Femur (tissue), 1 donor: ENCODE measurements at places on chromosomes 11 and 22.

DNA sequence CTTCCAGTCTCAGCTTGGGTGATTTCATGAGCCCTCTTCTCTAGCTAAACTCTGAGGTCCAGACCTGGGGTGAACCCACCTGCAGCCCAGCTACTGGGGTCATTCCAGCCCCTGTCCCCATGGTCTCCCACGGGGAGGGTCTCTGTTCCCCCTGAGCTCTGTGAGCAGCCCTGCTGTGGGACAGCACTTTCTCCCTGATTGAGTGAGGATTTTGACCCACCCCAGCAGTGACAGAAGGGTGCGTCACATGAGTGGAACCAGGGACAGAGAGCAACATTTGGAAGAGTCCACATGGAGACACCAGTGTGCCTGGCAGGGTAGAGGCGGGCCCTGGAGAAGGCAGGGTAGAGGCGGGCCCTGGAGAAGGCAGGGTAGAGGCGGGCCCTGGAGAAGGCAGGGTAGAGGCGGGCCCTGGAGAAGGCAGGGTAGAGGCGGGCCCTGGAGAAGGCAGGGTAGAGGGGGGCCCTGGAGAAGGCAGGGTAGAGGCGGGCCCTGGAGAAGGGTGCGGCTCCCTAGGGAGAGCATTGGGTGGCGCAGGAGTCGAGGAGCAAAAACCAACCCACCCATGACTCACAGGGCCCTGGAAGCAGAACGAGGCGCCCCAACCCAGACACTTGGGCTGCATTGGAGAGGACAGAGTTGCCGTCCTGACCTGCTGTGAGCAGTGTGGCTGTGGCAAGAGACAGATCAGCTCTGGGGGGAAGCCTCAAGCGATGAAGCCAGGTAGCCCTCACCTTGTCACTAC is 227.7 kb upstream of the B3GAT1 start:
- no peak for DNase-seq

- no peak for DNase-seq
Observed at GRCh38 chr22:24070553-24070952, 59.4 kb downstream of the CABIN1 start.

GRCh38 chr11:2853997-2854560 is 31.5 kb downstream of the CDKN1C start:
- no peak for DNase-seq

DNA sequence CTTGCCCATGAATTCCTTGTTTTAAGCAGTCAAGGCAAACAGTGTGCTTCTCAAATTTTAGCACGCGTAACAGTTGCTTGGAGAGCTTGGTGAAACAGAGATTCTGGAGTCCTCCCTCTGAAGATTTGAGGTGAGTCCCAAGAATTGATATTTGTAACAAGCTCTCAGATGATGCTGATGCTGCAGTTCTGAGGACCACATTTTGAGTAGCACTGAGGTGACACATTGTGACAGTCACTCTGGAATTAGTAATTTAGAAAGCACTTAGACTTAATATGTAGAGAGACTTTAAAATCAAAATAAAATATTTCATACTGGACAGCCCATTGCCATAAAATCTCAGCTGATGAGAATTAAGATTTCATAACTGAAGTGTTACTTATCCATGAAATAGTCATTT is 38.5 kb downstream of the DNAJC24 start:
- DNase-seq: no peak

- DNase-seq: no peak
Observed at GRCh38 chr11:113332638-113333329, 18.4 kb downstream of the TTC12 start.

- DNase-seq: no peak
Observed at GRCh38 chr11:10295064-10295901, 1.3 kb upstream of the SBF2 start.

- DNase-seq: no peak
Observed at GRCh38 chr22:33746501-33746928, 173.8 kb downstream of the LARGE1 start.

GRCh38 chr22:32226326-32227104 is 21.6 kb upstream of the RFPL2 start:
- no peak for DNase-seq

DNA sequence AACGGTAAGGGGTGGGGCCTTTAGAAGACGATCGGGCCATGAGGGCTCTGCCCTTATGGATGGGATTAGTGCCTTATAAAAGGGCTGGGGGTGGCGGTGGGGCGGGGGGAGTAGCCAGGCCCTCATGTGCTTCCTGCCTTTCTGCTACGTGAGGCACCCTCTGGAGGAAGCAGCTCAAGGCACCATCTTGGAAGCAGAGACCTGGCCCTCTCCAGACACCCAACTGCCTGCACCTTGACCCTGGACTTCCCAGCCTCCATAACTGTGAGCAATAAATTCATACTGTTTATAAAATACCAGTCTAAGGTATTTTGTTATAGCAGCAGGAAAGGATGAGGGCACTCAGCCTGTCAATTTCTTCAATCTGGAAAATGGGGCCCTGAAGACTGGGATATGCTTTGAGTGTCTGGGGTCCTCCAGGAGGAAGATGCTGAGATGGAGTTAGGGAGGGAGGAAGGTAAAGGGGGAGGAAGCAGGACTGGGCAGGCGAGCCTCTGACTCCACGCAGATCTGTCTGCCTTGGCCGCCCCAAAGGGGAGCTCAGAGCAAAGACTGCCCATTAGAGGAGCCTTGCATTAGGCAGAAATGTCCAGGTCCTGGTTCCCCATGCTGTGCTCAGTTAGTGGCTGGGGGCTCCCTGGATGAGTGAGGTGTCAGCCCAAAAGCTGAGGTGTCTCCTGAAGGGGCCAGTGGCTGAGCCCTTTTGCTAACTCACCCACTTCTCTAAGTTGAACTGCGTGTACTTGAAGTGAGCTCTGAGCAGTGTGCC is 5.3 kb downstream of the CABP2 start:
- DNase-seq: no peak

GRCh38 chr22:45341498-45341897 is 31.8 kb downstream of the FAM118A start:
- no peak for DNase-seq

DNA sequence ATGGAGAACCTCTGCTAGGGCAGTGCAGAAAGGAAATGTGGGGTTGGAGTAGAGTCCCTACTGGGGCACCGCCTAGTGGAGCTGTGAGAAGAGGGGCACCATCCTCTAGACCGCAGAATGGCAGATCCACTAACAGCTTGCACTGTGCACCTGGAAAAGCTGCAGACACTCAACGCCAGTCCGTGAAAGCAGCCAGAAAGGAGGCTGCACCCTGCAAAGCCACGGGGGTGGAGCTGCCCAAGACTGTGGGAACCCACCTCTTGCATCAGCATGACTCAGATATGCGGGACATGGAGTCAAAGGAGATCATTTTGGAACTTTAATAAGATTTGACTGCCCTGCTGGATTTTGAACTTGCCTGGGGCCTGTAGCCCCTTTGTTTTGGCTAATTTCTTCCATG is 8.7 kb downstream of the TSKU start:
- peak; percentile 17 for DNase-seq

DNA sequence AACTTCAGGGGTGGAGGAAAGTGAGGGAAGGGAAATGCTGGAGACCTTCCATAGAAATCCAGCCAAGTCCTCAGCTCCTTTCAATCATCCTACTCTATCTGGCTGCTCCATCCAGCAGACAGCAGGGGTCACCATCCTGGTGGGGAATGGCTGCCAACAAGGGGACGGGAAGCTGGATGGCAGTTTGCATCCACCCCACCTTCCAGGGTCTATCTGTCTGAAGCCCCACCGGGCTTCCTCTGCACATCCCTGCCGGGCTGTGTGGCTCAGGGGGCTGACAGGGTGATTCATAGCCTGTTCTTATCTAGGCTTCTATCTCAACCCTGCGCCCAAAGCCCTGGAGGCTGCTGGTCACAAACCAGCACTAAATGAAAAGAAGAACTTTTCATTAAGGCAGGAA is 1.1 kb downstream of the SYTL2 start:
- DNase-seq: no peak

DNA sequence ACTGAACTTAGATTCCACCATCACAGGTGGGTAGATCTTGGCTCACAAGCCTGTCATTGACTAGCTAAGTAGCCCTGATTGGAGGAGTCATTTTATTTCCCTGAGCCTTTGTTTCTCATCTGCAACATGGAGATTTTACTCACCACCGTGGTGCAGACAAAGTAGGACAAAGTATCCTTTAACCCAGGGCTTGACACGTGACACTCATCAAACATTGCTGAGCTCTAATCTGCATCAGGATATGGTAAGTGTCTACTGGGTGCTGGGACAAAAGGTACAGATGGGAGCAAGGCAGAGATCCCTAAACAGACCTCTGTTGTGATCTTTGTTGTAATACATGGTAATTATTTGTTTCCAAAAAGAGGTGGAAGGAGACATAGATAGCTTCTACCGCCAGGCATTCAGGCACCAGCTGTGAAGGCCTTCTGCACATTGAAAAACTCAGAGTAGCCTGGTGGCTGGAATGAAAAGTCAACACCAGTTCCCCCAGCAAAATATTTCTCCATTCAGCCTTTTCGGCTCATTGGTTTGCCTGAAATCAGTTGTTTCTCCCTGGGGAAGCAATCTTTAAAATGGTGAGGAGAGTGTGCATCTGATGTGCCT is 18.3 kb upstream of the MICAL2 start:
- no peak for DNase-seq

DNA sequence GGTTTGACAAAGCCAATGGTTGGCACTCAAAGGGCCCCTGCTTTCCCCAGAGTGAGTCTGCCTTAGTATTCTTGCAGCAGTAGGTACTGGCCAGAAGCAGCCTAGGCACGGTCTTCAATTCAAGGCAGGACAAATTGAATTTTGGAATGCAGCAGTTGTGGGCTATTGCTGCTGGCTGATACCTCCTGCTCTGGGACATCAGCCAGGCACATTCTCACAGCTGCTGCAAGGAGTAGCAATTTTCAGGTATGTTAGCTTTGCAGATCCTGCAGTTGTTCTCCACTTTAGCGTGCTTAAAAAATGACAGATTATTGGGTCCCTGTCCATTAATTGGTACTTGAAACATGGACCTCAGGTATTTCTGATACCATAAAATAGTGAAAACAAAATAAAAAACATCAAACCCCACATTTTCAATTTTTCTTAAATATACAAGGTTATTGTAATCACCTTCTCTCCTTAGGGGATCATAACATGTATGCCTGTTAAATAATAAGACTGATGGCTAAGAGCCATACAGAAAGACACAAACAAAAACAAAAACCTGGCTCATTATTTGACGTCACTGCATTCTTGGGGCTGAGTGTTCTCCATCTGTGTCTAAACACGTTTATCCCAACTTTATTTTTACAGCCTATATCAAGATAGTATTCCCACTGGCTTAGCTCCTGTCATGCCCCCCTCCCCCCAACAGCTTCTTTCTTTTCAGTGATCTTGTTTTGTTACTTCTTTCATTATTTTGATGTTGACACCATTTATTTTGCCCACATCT is 85.1 kb upstream of the CARD18 start:
- peak; percentile 32 for DNase-seq

DNA sequence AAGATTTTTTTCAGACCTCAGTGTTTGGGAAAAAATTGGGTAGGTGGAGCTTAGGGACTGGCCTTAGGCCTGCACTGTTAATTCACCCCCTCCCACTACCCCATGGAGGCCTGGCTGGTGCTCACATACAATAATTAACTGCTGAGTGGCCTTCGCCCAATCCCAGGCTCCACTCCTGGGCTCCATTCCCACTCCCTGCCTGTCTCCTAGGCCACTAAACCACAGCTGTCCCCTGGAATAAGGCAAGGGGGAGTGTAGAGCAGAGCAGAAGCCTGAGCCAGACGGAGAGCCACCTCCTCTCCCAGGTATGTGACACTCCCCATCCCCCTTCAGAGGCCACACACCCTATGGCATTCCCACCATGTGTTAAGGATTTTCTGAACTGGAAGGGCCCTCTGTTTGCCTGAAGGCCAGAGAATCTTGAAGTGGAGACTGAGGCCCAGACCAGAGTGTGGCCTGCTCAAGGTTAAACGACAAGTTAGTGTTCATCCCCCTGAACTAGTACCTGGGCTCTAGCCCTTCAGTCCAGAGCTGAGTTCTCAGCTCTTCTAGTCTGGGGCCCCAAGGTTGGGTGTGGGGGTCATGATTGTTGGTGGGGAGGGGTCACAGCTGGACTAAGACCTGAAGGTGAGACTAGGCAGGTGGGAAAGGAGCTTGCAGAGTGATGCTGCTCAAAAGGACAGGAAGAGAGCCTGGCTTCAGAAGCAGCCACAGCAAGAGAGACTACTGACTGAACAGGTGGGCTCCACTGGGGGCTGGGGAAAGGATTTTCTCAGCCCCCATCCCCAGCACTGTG is 2.3 kb upstream of the FOLR1 start:
- DNase-seq: peak; percentile 70

DNA sequence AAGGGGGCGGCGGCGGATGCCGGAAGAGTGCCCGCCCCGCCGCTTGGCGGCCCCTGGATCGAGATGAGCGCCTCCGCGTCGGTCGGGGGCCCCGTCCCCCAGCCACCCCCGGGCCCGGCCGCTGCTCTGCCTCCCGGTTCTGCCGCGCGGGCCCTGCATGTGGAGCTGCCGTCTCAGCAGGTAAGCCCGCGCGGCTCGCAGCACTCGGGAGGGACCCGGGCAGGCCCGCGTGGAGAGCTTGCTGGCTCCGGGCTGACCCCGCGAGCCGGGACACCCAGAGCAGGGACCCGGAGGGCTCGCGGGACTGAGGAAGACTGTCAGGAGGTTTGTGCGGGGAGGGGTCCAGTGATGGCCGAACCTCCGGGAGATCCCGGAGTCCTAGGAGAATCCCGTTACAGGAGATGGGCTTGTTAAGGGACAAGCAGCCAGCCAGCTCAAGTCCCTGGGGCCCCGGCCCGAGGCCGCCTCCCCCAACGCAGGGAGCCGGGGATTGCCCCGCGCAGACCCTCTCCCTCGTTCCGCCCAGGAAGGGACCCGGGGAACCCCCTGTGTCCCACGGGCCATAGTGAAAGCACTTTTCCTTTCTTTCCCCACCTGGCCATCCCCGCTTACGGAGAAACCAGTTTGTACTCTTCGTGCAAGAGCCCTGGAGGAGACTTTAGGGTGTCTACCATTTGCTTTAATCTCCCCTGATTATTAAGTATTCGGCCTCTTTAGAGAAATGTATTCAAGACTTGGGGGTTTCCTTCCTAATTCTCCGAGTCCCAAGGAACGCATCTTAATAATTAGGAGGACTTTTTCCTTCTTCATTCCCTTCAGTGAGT is 547 bp downstream of the UVRAG start:
- peak; percentile 50 for DNase-seq

GRCh38 chr11:130022799-130023198 is 20.2 kb upstream of the PRDM10 start:
- DNase-seq: no peak

DNA sequence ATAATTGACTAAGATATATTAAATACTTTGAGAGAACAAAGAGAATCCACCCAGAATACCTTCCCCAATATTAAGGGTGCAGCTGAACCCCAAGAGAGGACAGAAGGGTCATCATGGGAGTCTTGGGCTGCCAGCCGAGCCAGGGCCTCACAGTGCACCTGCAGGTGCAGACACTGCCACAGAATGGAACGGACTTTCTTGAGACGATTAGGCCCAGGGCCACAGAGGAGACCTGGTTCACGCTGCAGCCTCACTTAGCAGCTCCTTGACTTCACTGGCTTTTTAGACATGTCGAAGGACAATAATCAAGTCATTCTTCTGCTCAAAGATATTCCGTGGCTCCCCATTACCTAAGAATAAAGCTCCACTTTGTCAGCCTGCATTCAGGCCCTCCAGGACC is 100.6 kb downstream of the PHF21B start:
- no peak for DNase-seq

- DNase-seq: peak; percentile 72
Observed at GRCh38 chr11:46369458-46370152, 11.9 kb upstream of the MDK start.

- DNase-seq: peak; percentile 93
Observed at GRCh38 chr11:2945031-2945756, 16.0 kb upstream of the PHLDA2 start.

GRCh38 chr11:111977146-111978027 is 40.2 kb downstream of the DIXDC1 start:
- peak; percentile 71 for DNase-seq
